ENCODE measurements at places on chromosomes 1 and 21.

DNA sequence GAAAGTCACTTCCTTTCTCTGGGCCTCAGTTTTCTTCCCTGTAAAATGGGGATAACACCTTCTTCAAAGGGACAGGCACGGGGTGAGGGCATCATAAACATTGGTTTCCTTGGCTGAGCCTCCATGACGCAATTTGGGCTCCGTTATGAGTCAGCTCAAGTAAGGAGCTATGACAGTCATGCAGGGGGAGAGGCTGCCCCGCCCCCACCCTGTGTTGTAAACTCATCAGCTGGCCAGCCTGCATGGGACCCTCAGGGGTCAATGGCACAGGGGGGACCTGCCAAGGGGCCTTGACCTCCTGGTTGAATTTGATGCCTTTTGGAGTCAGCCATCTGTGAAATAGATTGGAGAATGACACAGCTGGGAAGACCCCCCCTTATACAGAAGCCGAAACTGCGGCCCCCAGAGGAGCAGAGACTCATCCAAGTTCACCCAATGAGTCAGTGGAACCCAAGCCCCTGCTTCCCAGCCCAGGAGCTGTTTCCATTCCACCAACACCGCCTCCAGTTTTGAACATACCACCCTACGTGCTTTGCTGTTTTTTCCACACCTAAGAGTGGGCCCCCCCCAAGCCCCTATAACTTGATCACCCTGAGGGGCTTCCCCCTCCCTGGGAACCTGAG is 36.8 kb upstream of the RUNX3 start:
- DNase-seq = no peak

DNA sequence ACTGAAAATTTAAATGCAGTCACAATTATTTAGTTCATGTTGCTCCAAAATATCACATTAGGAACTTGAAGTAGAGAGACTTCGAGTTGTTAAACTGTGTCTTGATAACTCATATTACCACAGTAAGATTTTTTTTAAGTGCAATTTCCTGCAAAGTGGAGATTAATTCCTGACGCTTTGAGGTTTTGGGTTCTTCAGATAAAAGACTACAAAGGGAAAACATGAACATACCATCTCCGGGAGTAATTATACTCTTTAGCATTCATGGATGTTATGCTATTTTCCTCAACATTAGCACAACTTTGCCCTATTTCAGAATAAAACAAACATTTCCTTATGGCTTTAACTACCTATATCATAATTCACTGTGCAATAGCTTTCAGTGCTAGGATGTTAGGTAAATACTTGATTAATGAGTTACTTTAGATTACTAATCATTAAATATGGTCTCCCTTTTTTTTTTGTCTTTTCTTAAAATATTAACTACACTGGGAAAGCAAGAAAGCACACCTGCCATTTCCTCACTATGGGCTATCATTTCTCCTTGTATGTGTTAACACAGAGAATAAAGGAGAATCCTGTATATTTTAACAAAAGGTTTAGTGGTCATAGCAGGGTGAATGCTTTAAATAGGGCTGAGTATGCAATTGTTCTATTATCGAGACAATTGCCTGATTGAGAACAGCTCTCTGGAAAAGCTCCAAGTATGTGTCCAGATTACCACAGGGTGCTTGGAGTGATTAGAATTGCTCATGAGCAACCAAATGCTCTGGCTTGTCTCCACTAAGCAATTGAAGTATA is 252.5 kb upstream of the C1orf105 start:
- DNase-seq = peak; percentile 4

- DNase-seq = no peak
Measured at GRCh38 chr21:17798796-17799195, 20.4 kb downstream of the C21orf91 start.

DNA sequence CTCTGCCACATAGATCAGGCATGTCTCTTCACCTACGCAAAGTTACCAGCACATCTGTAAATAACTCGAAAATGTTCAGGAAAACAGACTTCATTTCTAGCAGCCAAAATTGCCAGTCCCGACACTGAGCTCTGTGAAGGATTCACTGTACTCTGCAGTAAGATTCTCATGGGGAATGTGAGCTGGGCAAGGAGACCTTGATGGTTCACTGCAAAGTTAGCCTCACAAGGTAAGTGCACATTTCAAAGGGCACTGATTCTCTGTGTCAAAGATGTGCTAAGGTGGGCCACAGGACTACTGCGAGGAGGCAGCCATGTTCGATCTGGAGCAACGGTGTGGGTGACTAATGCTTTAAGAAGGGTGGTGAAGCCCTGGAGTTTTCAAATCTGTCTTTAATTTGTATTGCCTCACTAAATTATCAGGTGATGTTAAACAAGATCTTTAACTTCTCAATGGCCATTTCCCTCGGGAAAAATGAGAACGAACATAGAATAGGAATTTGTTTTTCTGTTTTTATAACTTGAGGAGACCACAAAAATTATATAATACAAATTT is 25.2 kb downstream of the STPG1 start:
- no peak for DNase-seq

DNA sequence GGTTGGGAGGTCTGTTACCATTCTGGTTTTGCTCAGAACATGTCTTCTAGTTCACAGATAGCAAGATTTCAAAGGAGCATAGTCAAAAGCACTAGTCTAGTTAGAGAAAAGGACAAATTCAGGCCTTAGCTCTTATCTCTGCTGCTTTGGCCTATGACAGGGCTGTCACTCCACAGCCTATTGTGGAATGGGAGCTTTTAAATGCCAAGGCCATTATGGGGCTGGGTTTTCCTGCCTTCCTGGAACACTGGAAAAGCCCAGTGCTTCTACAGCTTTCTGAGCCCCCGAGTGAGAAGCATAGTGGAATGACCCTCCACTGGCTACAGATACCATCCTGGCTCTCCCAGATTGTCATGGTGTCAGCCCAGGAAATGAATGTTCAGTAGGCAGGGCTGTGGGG is 9.3 kb downstream of the MTFR1L start:
- no peak for DNase-seq

GRCh38 chr21:26686278-26686677 is 113.2 kb upstream of the CYYR1 start:
- no peak for DNase-seq

GRCh38 chr1:230216896-230217295 is 149.9 kb downstream of the GALNT2 start:
- DNase-seq = no peak

DNA sequence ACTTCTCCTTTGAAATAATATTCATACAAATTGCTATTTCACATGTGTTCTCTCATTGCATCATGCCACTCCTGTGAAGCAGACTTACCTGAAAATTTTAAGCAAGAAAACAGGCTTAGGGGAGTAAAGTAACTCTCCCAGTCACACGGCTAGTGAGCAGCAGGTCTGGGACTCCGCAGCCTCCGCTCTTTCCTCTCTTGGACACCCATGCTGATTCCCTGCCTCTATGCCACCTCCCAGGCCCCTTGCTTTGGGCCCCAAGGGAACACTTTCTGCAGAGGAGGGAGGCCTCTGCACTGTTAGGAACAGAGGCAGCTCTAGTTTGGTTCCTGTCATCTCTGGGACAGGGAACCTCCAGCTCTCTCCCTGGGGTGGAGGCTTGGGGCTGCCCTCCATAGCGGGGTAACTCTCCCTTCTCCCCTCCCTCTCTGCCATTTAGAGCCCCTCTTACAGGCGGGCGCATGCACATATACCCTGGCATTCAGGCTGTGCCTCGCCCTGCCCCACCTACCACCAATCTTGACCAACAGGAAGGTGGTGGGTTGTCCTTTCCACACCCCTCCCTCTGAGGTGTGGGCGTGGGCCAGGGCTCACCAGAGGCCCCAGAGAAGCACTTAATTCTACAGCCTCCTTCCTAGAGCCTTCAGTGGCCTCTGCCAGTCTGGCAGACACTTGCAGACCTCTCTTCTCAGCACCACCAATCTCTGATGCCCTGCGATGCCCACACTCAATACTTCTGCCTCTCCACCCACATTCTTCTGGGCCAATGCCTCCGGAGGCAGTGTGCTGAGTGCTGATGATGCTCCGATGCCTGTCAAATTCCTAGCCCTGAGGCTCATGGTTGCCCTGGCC is at the start of gene RXFP4:
Gene RXFP4 (plus strand): TSS at position 646 of the 852 bp plus-strand sequence. CDS start 72 bp downstream, at position 718.
- DNase-seq = no peak

- peak; percentile 39 for DNase-seq
Measured at GRCh38 chr1:26102526-26102925, 9.1 kb upstream of the PDIK1L start.

DNA sequence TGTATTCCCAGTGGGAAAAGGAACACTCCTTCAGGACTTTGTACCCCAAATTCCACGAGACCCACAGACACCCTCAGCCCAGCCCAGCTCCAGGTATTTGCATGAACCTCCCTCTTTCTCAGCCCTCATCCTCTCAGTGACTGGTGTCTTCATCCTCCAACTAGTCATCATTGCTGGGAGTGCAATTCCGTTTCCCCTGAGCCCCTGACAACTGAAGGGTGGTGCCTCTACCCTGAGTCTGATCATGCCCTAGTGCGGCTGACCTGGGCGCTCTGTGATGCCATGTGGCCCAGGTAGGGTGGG is 3.8 kb upstream of the ZNF692 start:
- no peak for DNase-seq

GRCh38 chr1:39167632-39168209 is 36.8 kb upstream of the MACF1 start:
- DNase-seq = peak; percentile 29

DNA sequence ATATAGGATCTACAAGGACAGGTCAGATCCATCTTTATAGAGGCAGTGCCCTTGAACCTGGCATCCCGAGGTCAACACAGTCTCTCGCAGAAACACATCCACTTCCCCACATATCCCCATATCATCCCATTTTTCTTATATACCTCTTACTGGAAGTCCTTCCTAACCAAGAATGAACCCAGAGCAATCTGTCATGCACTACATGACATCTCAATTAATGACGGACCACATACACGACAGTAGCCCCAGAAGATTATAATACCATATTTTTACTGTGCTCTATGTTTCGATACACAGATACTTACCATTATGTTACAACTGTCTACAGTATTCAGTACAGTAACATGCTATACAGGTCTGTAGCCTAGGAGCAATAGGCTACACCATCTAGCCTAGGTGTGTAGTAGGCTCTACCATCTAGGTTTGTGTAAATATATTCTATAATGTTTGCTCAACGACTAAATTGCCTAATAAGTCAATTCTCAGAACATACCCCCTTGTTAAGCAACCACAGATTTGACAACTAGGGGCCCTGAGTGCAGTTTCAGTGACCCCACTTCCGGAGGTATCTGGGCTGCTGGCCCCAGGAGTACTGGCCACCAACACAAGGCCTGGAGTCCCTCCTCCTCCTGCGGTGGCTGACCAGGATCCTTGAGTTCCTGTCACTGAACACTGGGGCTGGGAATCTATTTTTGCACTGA is 28.1 kb downstream of the PTPN14 start:
- DNase-seq = no peak

GRCh38 chr21:32189688-32190483 is 89.0 kb downstream of the MIS18A start:
- DNase-seq = no peak

DNA sequence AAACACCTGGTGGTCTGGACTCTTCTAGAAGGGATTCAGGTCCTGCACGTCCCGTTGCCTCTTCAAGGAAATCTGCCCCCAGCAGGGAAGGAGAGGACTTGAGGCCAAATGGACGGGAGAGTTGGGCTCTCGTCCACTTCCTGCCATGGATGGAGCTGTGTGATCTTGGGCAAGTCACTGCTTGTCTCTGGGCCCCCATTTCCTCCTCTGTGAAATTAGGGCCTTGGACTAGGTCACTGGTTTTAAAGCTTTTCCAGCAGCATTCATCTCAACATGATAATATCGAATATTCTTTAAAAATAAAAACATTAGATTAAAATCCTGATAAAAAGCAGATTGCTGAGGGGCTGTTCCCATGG is 26.9 kb downstream of the LHX4 start:
- no peak for DNase-seq

- no peak for DNase-seq
Measured at GRCh38 chr1:167922611-167923074, 8.7 kb upstream of the ADCY10 start.

GRCh38 chr1:77134359-77134758 is 84.9 kb downstream of the PIGK start:
- DNase-seq = no peak

DNA sequence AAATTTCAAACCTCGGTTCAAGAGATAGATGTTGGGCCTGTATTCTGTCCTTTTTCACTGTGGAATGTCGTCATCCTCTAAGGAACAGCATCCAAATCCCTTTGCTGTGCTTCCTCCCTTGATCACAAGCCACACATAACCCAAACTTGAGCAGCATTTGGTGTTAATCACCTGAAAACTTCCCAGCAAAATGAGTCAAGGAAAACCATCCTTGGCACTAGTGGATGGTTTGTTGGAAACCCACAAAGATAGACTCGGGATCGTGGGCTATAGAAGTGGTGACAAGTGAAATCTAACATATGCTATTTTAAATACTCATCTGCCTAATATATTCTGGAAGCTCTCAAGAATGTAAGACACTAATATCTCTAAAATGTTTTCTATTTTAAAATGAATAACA is 459.1 kb downstream of the SETD4 start:
- no peak for DNase-seq

- DNase-seq = no peak
Measured at GRCh38 chr1:192538407-192539296, 36.9 kb upstream of the RGS1 start.

DNA sequence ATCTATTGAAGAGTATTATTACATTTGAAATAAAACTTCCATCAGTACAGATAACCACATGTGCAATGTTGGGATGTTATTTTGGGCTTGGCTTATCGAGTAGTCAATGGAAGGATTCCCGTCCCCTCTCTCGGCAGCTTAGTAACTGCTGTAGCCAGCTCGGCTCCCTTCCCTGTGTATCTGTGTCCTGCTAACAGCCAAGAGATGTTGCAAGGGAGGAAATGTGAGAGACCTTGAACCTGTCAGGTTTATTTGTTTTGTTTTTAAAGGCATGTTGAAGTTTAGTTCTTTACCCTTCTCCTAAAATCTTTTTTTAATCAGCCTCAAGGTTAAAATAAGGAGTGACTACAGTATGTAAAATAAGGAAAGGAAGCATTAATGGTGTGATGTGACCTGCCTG is 13.6 kb upstream of the TARS2 start:
- no peak for DNase-seq

- DNase-seq = no peak
Measured at GRCh38 chr1:108913105-108913948, 36.5 kb downstream of the GPSM2 start.

DNA sequence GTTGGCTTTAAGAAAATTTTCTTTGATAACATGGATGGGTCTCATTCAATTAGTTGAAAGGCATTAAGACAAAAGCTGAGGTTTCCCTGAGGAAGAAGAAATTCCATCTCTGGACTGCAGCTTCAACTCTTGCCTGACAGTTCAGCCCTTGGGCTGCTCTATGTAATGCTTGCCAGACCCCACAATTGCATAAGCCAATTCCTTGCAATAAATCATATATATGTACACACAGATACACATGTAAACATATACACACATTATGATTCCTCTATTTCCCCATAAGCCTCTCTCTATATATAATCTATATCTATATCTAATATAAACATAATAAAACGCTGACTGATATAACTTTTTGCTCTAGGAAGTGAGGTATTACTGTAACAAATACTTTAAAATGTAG is 301.5 kb upstream of the PRMT6 start:
- no peak for DNase-seq

- DNase-seq = no peak
Measured at GRCh38 chr1:1627261-1627828, 4.6 kb upstream of the MMP23B start.

Data from Caco-2 (cell line).